ENCODE measurements at places on chromosomes 2 and 18.

GRCh38 chr18:61079714-61080113 lies 253.5 kb upstream of the CDH20 start:
- no peak for DNase-seq

GRCh38 chr18:36655930-36656329 lies 172.9 kb downstream of the TPGS2 start:
- DNase-seq, result no peak

DNA sequence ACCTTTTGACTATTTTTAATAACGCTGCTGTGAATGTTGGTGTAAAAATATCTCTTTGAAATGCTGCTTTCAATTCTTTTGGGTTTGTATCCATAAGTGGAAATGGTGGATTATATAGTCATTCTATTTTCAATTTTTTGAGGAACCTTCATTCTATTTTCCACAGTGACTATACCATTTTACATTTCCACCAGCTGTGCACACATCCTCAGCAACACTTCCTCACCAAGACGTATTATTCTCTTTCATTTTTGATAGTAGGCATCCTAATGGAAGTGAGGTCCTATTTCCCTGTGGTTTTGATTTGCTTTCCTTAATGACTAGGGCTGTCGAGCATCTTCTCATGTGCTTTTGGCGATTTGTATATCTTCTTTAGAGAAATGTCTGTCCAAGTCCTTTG lies 14.8 kb downstream of the CASP10 start:
- DNase-seq, result no peak

DNA sequence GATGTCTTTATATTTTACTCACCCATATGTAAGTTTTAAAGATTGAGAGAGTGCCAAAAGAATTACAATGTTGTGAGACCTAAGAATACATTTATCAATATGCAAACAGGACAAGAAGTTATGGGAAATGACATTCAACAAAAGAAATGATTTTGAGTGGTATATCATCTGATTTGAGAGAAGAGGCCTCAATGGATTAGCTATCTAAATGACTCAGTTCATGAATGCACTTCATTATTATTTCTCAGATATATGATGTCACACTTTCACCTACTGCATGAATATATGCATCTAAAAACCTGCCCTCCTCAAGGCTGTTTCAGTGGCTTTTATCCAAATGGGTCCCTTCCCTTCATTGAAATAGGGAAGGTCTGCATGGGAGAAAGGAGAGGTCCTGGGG lies 128.3 kb upstream of the LYPD1 start:
- no peak for DNase-seq

- no peak for DNase-seq
Observed at GRCh38 chr2:31132786-31133185, 5.5 kb downstream of the GALNT14 start.

GRCh38 chr2:100124761-100125160 lies 17.6 kb downstream of the AFF3 start:
- DNase-seq, result no peak

GRCh38 chr2:66470199-66470598 lies 35.3 kb downstream of the MEIS1 start:
- DNase-seq, result no peak

DNA sequence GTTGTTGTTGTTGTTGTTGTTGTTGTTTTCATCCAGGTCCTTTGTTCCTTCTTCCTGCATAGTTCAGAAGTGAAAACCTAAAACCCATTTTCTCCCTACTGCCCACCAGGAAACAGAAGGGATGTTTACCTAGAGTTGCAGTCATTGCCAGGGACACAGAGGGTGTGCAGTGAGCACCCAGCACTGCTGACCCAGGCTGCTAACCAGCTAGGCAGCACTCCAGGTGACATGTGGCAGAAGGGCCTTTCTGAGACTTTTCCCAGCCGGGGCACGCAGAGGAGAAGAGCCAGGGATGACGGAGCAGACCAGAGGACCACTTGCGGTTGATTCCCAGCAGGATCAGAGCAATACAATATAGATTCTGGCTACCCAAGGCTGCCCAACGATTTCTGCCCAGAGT lies 286.3 kb downstream of the BCL11A start:
- DNase-seq, result no peak

- DNase-seq, result no peak
Observed at GRCh38 chr2:102256276-102256675, 55.1 kb upstream of the IL1RL1 start.

DNA sequence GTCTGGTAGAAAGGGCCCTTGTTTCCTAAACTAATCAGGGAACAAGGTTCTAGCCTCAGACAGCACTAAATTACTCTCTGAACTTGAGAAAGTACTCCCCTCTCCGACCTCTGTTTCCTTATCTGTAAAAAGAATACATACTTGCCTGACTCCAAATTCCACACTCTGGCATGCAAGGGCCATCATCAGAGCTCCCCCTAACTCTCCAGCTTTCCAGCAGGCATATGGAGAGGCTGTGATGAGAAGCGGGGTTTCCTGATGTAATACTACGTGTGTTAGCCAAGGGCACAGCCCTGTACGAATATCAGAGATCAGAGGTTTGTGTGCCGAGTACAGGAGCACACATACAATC lies 1.8 kb upstream of the EVA1A start:
- no peak for DNase-seq

DNA sequence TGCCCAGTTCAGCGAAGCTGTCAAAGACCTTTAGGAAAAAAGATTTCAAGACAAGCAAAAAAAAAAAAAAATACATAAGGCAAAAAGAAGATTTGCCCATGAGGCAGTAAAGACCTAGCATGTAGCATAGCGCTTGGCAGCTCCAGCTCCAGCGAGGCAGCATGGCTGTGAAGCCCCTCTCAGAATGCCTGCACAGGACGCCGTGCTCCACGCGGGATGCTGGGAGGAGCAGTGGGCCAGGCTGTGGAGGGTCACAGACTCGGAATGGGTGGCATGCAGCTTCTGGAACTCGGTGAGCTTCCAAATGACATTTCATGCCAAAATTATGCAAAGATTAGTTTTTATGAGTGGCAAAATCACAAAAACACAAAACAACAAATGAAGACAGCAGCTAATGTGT lies 267.3 kb downstream of the ZNF516 start:
- DNase-seq, result no peak
